ENCODE measurements at places on chromosomes 12 and 14. TPM values are rescaled to one million over a fixed set of nuclear protein-coding genes. Genes with fewer than 3 reads are reported as not detected.

IFNG-AS1 gene
- polyA plus RNA-seq, result not detected

DNA sequence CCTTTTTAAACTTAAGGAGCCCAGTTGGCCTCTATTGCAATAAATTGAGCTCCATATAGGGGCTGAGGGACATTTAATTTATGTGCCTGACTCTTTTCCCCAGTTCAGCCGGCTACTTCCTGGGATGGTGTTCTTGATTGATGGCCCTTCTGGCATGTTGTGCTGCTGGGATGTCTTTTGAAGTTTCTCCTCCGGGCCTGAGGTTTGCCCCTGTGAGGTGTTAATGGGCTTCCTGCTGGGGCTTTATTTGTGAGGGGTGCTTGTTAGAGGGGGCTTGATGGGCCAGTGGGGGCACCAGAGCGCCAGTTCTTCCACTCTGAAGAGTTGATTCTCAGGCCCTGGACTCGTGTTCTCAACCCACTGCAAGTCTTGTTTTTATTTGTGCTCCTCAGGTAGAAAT, 69.6 kb downstream of the CHST11 start:
- peak; percentile 75 for DNase-seq

ZNF605 gene
- 5.0 TPM for polyA plus RNA-seq

OVCH1 gene
- not detected for polyA plus RNA-seq

DNA sequence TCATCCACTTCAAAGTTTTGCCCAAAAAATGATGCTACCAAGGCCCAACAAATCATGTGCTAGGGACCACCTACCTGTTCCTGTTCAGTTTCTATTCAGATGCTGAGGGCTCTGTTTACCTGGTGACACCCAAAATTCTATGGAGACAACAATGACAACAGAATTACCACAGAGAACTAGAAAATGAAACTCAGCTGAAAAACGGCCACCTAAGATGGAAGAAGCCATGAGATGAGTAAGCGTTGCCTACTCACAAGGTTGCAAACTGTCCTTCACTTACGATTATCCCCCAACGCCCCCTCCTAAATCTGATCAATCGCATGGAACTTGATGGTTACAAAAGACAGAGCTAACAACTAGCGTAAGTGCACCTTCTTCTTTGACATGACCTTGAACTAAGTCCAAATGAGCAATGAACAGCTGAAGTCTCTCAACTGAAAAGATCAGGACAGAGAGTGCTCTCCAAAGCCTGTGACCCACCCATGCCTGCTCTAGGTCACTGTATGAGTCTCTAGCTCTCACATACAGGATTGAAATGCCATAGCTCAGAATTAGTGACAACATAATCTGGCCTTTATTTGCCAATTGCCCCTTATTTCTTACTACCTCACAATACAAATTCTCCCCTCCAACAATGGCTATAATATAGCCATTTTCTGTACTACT, at the start of gene RNASE11:
Gene RNASE11, minus strand, starts transcription at position 513 of the 666 bp plus-strand sequence.
- DNase-seq, result no peak

- DNase-seq, result no peak
These were observed 13.9 kb upstream of the NUDT4 start for GRCh38 chr12:93363841-93364297.

TAS2R14 gene
- 0.75 TPM for polyA plus RNA-seq

All from kidney (tissue), 22 donors.